Frontal cortex (tissue), 4 donors: ENCODE measurements at places on chromosomes 7 and 10. TPM values are rescaled to one million over a fixed set of nuclear protein-coding genes. Genes with fewer than 3 reads are reported as not detected.

Gene POM121C
- total RNA-seq, result 14.3 TPM

Gene CRHR2
- total RNA-seq, result 0.41 TPM

Gene UFSP1
- 3.7 TPM for total RNA-seq

Gene PSD
- 98.2 TPM for total RNA-seq

Gene HOXA5
- total RNA-seq, result not detected

Gene LIPN
- total RNA-seq, result not detected

Gene ITIH2
- total RNA-seq, result 10.6 TPM

Gene PNLIPRP3
- not detected for total RNA-seq

Gene WDFY4
- 0.41 TPM for total RNA-seq

Gene BET1
- 25.7 TPM for total RNA-seq

Gene KLLN
- total RNA-seq, result 0.82 TPM

Gene PDZD7
- 10.2 TPM for total RNA-seq

Gene PRSS37
- total RNA-seq, result not detected

Gene TEX36
- total RNA-seq, result 0.41 TPM

Gene SPOCK2
- total RNA-seq, result 26.9 TPM
